ENCODE measurements at places on chromosomes 1 and 21.

DNA sequence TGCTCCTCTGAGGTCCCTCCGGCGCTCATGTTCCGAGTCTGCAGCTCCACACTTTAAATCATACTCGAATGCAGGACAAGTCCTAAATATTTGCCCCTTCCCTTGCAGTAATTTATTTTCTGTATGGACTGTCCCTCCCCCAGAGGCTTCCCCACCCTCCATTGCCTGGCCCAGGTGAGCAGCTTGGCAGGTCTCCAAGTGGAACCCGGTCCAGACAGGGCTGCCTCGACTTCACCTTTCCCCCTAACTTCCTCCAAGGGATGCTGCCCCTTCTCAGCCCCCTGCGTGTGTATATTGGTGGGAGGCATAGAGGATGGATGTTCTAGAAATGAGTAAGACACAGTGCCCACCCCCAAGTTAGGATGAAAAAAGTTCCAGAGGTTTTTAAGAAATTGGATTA, 5.4 kb upstream of the OPTC start:
- DNase-seq = no peak

DNA sequence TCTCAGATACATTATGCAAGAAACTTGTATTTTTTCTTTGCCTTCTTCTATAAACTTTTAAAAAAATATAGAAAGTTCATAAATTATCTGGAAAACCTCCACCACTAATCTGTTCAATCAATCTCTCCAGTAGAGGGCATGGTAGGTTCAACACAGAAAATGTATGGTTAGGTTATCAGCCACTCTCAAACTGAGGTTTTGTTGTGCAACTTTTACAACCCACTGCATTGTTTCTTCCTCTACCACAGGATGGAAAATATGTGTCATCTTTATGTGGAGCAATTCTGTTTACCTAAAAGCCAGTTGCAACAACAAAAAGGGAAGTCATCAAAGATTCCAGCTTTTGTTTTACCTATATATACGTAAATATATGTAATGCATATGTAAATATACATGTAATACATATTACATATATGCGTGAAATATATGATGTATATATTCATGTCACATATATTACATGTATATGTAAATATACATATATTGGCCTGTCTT, 3.0 kb upstream of the RGS2 start:
- peak; percentile 89 for DNase-seq

GRCh38 chr1:161052899-161053298, 7.1 kb upstream of the USF1 start:
- DNase-seq = no peak

- no peak for DNase-seq
Observed at GRCh38 chr21:42478504-42478903, 17.5 kb downstream of the RSPH1 start.

- DNase-seq = no peak
Observed at GRCh38 chr1:152565115-152565514, 1.5 kb downstream of the LCE3E start.

DNA sequence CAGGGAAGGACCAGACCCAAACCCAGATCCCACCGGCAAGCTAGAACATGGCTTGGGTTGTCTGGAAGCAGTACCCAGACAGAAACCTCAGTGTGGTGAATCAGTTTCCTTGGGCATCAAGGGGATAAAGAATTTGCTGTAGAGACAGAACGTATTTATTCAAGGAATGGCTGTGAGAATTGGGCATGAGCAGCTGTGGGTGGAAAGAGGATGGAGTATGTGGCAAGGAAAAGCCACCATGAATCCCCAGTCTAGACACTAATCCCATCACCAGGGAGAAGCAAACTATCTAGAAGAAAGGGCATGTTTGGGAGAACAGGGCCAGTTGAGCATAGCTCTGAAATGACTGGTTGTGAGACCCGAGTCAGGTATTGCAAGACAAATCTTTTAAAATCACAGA, 109.2 kb downstream of the TOMM20 start:
- no peak for DNase-seq

- no peak for DNase-seq
Observed at GRCh38 chr1:112538883-112539282, 30.1 kb downstream of the WNT2B start.

- no peak for DNase-seq
Observed at GRCh38 chr1:44310006-44310405, 45.1 kb downstream of the ERI3 start.

GRCh38 chr1:93904228-93904627, 5.0 kb downstream of the GCLM start:
- no peak for DNase-seq

DNA sequence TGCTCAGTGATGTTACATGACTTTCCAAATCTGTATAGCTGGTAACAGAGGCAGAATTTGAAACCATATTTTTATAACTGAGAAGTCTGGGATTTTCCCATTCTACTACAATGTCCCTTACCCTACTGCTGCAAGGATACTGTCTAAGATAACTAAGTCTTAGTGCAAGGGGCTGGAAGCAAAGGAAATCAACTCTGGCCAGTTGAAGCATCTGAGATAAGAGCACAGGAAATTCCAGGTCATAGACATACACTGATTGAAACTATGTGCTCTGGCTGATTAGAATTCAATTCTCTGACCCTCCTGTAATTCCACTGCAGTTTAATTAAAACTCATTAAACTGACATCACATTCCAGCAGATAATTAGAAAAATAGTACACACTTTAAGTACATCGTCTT, 267.7 kb upstream of the C1orf87 start:
- no peak for DNase-seq

- DNase-seq = no peak
Observed at GRCh38 chr1:30525971-30526651, 197.3 kb downstream of the MATN1 start.

- DNase-seq = peak; percentile 79
Observed at GRCh38 chr1:99808391-99809115, 41.6 kb upstream of the AGL start.

GRCh38 chr1:165492845-165493373, 48.0 kb upstream of the RXRG start:
- no peak for DNase-seq

DNA sequence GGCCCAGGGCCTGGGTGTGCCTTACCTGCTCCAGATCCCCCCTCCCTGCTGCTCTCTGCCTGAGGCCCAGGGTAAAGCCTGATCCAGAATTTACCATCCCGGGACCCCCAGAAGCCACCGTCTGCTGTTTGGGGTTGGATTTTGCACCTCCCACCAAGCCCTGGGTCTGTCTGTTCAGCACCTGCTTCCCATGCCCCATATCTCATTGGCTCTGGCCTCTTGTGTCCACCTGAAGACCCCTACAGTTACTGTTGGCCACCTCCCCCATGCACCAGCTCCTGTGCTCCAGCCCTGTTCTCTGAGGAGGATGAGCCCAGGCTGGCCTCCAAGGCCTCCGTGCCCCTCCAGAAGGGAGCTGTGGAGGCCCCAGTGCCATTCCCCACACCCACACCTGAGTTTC, 113.9 kb downstream of the GRIK3 start:
- no peak for DNase-seq

- DNase-seq = no peak
Observed at GRCh38 chr1:99748419-99748818, 18.0 kb downstream of the FRRS1 start.

DNA sequence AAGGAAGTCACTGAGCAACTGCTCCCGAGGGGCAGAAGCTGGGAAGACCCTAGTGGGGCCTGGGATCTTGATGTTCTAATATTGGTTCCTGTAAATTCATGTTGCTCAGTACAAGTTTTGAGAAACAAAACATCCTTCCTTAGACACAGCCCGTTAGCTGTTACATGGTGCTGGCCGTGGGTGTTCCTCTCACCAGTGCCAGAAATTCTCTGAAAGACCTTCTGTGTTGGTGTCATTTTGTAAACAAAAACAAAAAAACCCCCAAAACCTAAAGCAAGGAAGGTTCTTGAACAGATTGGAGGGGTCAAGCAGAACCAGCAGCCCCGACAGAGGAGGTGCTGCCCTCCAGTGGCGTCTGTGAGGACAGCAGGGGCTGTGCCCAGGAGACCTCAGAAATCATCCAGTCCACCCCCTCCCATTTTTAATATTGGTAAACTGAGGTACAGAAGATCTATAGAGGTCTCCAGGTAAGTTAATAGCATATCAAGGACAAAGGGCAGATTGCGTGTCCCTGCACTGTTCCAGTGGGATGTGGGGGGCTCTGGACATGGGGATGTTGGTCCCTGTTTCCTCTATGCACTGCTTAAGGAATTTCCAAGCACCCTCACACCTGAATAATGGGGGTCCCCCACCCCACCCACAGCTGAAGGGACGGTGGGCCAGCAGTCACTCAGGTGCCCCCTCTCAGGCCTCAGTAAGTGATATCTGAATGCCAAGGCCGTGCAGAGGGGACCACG, 38.2 kb downstream of the SLC2A7 start:
- DNase-seq = no peak

GRCh38 chr1:232643251-232643650, 13.3 kb upstream of the SIPA1L2 start:
- no peak for DNase-seq

DNA sequence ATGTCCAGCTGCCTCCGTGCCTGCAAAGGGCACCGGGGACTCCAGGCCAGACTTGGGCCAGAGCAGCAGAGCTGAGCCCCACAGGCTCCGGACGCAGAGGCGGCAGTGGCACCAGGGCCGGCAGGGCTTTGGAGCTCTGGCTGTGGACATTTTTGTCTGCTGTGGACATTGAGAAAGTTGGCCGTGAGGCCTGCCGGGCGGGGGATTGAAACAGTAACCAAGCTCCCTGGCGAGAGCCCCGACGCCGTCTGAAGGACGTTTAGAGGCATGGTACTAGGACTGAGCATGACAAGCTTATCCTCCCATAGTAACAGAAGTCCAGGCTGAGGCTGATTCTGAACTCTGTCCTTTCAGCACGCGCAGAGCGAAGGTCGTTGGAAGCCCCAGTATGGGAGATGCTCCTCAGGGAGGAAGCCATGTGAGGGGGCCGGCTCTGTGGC, 323.8 kb downstream of the AMY1C start:
- DNase-seq = no peak

DNA sequence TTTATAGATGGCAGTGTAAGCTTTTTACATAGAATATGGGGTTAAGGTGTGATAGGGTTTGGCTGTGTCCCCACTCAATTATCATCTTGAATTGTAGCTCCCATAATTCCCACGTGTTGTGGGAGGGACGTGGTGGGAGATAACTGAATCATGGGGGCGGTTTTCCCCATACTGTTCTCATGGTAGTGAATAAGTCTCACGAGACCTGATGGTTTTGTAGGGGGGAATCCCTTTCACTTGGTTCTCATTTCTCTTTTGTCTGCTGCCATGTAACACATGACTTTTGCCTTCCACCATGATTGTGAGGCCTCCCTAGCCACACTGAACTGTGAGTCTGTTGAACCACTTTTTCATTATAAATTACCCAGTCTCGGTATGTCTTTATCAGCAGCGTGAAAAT, 290.3 kb upstream of the B3GALT2 start:
- no peak for DNase-seq

DNA sequence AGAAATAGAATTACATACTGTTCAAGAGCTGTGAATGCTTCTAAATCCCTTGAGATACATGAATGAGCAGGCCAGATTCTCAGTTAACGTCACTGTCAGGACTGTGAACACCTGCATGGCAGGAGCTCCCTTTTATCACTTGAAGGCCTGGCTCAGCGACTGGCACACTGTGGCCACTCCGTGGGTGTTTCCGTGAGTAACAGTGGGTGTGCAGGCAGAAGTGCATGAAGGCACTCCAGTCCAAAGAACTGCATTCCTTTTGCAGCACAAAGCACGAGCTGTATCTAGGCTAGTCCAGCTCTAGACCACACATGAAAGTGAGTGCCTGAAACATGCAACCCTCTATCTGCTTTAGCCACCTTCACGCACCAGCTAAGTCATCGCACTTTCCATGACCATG, 9.6 kb upstream of the SIM2 start:
- DNase-seq = no peak

- DNase-seq = no peak
Observed at GRCh38 chr1:41286992-41287391, 44.9 kb upstream of the SCMH1 start.

GRCh38 chr21:42971897-42972275, 2.5 kb upstream of the PKNOX1 start:
- no peak for DNase-seq

- peak; percentile 62 for DNase-seq
Observed at GRCh38 chr1:199463521-199464127, 563.9 kb upstream of the NR5A2 start.

DNA sequence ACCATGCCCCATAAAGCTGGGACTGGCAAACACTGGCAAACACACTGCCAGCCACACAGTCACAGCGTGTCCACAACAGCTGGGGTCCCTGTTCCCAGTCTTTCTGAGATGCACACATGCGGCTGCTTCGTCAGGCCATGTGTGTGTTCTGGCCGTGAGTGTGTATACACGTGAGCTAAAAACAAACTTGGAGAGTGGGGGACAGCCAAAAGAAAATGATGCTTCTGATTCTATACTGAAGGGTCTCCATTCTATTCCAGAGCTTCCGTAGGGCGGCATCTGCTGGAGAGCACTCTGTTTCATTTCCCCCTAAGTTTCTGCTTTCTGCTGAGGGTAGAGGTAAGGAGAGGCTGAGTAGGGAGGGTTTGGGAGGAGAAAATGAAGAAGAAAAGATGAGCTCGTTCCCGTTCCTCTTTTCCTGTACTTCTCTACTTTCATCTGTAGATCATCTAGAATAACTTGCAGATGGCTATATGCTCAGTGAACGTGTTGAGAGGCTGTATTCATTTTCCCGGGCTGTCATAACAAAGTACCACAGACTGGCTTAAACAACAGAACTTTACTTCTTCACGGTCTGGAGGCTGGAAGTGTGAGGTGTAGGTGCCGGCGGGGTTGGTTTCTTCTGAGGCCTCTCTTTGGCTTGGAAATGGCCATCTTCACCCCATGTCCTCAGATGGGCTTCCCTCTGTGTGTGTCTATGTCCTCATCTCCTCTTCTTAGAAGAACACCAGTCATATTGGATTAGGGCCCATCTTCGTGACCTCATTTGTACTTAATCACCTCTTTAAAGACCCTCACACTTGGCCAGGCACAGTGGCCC, 151.6 kb downstream of the TOMM20 start:
- no peak for DNase-seq

DNA sequence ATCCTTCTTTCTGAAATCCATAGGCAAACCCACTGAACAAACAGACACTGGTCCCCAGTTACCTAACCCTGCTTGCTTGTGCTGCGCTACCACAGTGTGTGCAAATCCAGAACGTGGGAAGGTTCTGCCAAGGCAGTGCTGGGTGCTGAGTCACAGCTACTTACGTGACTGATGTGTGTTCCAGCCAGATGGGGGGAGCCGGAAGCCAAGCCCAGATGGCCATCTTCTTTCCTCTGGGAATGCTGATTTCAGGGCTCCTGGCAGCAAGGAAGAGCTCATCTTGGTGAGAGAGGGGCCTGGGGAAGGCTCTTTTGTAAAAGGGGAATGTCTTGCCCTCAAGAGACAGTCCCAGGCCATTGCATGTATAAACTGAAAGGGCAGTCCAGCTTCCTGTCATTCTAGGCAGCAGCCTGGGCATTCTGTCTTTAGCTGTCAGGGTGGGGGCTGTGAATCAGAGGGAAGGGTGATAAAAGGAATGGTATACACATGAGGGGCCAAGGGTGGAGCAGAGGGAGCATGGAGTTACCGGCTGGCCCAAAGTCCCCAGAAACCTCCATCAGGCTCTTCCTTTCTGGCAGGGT, 54.1 kb downstream of the CD46 start:
- DNase-seq = peak; percentile 75

- no peak for DNase-seq
Observed at GRCh38 chr1:25922056-25922970, 16.1 kb upstream of the STMN1 start.
